ENCODE measurements at places on chromosomes 16 and 17.

GRCh38 chr16:69709456-69710084, 16.8 kb downstream of the NQO1 start:
- DNase-seq = no peak

DNA sequence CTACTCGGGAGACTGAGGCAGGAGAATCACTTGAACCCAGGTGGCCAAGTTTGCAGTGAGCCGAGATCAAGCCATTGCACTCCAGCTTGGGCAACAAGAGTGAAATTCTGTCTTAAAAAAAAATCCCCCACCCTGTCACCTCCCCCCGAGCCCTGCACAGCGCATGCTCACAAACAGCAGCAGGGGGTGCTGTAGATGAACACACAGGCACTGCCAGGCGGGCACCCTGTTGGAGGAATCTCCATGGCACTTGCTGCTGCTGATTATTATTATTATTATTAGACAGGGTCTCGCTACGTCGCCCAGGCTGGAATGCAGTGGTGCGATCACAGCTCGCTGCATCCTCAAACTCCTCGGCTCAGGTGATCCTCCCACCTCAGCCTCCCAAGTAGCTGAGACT, 24.6 kb downstream of the FZD2 start:
- DNase-seq = no peak

DNA sequence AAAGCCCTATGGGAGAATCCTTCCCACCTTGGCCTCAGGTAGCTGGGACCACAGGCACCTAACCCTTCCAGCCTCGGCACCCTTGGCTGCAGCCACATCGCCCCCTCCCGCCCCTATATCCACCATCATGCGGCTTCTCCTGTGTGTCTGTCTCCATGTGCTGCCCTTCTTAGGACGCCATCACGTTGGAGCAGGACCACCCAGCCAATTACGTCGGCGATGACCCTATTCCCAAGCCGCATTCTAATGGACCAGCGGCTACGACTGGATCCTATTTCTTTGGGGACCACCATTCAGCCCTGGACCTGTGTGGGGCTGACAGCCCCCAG, 3.3 kb upstream of the CCDC57 start:
- no peak for DNase-seq

GRCh38 chr17:1709403-1709951, 700 bp downstream of the TLCD2 start:
- no peak for DNase-seq

DNA sequence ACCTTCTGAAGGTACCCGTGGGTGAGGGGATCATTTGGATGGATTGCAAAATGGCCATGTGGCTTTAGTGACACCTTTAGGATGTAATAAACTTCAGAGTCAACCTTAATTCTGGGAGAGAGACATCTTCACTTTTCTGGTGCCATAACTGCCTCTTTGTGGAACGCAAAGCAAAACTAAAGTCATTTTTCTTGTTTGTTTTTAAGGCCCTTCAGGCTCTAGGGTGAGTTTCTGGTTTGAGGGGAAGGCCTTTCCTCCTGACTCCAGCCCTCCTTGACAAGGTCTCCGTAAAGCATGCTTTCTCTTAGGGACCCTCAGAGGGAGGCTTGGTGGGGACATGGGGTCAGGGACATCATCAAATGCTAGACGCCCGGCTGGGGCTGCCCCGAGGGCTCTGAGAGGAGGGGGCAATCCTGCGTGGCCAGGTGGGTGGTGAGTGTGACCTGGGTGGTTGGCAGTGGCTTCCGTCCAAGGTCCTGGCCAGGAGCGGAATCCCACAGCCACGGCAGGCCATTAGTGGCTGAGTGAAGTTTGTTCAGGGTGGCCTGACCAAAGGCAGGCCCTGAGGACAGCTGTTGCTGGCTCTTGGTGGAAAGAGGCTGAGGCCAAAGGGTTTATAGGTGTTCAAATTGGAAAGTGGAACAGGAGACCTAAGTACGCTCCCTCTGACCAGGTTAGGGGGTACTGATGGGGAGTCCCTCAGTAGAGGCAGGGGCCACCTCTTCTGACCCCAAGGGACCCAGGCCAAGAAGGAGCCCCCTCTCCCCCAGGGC, 112.2 kb downstream of the METRNL start:
- DNase-seq = no peak

- DNase-seq = no peak
Measured at GRCh38 chr16:64391063-64391600, 730.7 kb downstream of the CDH11 start.

DNA sequence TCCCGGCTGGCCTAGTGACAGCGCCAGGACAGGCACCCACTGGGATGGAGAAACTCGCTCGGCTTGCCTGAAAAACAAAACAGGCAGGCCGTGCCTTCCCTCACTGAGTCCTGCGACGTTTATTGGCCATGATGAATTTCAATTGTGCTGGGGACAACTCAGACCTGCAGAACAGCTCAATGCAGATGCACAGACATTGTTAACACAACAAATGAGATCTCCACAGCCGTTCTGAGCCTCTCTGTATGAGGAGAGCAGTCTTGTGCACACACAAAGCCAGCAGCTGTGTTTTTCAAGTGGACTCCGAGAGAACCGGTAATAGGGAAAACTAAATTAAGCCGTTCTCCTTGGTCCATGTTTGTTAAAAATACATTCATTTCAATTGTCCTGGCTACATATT, 15.9 kb downstream of the SHISA6 start:
- DNase-seq = no peak

GRCh38 chr16:86748652-86749051, 170.3 kb downstream of the FOXL1 start:
- DNase-seq = no peak

DNA sequence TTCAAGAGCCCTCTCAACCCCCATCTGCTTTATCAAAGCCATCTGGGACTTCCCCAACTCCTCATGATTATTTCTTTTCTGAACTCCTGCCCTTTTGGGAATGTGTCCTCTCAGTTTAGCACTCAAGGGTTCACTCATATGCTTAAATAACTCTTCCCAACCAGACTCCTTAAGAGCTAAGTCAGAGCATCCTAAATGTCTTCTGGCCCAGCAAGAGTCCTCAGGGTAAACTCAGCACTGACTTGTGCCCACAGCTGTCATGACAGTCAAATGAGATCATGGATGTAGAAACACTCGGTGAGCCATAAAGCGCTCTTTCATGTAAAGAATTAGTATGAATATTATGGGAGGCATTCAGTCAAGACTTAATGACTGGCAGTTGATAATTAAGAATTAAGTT, 85.9 kb downstream of the TEX14 start:
- no peak for DNase-seq

GRCh38 chr16:79845734-79846135, 245.2 kb upstream of the MAF start:
- DNase-seq = no peak

- peak; percentile 34 for DNase-seq
Measured at GRCh38 chr17:42249681-42250446, 26.3 kb downstream of the STAT5B start.

GRCh38 chr16:69434066-69434465, 9.6 kb downstream of the CYB5B start:
- DNase-seq = no peak

- DNase-seq = no peak
Measured at GRCh38 chr16:83692224-83692623, 115.6 kb upstream of the HSBP1 start.

DNA sequence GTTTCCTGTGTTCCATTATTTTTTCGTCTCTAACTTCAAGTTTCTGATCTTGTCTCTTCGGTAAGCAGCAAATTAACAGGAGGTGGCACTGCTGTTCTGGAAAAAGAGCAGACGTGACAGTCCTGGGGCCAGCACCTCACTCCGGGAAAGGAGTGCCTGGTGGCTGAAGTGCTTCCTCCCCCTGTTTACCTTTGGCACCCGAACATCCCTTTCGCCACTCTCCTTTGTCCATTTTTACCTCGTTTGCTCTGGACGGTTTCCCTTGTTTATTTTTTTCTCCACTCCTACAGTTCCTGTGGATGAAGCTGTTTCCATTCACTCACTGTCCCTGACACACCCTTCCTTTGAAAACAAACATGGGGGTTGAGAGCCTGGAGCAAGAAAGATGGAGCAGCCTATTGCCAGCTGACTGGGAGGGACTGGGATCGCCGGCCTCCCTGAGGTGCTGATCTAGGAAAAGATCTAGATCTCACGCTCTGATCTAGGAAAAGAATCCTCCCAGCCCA, 12.6 kb downstream of the SAP30BP start:
- DNase-seq = no peak

DNA sequence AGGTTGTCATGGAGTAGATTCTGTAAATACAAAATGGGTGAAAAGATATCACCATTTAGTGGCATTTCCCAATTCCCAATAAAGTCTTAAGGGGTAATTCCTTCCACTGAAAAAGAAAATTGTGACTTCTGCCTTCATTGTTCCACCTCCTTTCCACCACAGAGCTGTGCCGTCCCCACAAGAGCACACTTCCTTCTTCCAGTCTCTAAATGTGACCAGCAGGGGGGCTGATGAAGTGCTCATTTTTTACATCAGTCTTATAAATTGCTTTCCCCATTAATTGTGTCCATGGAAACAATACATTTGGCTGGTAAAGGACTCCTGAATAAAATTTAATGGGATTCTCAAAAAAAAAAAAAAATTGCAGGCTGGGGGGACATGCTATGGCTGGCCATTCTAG, 260.8 kb upstream of the PSMD7 start:
- DNase-seq = no peak

All from stimulated activated naive CD4-positive, alpha-beta T cell treated with Interleukin-2 at 50 U/mL for 16 hours (primary cell).